ENCODE measurements at places on chromosomes 12 and 14.

DNA sequence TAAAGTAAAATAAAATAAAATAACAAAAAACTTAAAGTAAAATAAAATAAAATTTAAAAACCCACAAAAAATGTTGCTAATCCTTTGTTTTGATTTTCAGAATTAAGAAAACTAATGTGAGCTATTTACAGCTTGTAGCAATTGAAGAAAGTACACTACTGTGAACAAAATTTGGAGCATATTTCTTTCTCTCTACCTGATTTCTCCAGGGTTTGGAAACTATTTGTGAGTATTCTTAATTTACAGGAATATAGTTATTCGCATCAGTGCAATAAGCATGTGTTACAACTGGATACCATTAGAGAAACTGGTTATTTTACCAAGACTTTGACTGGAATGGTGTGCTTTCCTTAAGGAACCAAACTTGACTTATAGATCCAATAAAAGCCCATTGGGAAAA, 86.1 kb upstream of the CNOT2 start:
- no peak for DNase-seq

- no peak for DNase-seq
These were observed 70.1 kb downstream of the PRKD1 start for GRCh38 chr14:29857551-29857950.

GRCh38 chr12:90896164-90896563, 58.8 kb downstream of the CCER1 start:
- no peak for DNase-seq

DNA sequence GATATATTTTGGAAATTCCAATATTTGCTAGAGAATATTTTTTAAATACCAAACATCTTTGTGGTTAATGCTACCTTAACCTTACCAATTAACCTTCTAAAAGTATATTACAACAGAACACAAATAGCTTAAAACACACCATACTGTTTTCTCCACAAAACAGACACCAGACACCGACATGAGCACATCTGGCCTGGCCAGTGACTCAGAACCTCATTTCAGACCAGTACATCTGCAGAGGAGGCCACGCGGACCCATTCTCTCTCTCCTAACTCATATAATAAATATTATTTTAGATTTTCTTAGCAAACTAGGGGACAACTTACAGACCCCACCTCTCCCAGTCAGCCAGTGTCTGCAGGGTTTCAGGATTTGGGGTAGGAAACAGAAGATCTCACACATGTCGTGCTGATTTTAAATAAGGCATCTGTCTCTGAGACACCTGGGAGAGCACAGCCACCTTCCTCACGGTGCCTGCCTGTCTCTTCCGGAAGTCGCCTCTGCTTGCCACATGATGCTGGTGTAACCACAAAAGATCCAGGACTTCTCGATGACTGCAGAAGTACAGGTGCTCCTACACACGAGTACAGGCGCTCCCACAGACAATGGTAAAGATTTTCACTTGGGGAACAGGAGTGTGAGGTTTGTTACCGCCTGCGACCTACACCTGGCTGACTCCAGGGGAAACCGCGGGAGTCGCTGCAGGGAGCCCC, 9.7 kb upstream of the ANKLE2 start:
- peak; percentile 77 for DNase-seq

DNA sequence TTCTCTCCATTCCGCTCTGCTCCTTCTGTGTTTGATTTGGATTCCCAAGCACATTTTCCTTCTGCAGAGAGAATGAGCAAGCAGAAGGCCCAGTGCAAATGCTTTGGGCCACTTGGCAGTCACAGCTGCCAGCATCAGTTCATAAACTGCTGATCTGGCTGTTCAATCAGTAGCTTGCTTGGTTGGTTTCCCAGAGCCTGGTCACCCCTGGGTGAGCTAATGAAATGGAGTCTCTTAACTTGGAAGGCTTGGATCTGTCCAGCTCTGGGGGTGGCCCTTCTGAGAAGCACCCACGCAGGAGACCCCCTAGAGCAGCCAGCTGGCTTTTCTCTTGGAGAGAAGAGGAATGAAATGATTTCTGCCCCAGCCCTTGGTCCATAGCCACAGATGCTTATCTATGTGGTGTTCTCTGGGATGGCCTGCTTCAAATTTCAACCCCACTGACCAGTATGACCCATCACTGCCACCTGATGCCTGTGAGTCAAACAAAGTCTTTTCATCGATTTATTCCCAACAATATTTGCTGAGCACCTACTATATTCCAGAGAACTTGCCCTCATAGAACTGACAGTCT, 30.3 kb downstream of the FAIM2 start:
- DNase-seq: no peak

DNA sequence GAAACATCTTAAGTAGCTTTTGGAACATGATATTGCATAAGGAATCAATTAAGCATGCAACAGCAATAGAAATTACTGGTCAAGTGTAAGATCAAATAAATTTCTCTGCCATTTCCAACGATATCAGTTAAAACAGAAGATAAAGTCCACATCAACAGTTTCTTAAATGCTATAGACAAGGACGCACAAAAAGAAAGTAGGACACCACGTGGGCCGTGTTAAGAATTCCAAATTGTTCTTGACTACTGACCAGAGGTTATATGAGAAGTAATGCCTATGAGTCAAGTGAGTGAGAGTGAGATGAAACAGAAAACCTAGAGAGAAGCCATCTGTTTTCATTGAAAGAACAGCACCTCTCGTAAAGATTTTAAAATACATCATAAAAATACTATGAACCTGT, 318.2 kb downstream of the TMEM117 start:
- no peak for DNase-seq

DNA sequence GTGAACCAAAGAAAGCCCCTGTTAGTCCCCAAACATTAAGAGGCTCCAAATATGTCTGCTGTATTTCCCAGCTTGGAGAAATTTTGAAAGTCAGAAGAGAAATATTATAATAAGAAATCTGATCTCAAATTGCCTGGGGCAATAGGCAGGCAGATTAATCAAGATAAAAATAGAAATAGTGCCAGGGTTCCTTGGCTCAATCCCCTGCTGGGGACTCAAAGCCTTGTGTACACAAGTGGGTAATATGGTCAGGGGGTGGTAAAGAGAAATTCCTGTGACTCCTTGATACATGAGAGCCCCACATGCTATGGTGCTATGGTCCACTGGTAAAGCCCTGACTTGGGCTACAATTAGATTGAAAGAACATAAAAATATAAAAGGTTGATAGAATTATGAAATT, 41.3 kb upstream of the ARID2 start:
- DNase-seq: no peak

GRCh38 chr12:50249464-50250182, 33.7 kb downstream of the LIMA1 start:
- no peak for DNase-seq

DNA sequence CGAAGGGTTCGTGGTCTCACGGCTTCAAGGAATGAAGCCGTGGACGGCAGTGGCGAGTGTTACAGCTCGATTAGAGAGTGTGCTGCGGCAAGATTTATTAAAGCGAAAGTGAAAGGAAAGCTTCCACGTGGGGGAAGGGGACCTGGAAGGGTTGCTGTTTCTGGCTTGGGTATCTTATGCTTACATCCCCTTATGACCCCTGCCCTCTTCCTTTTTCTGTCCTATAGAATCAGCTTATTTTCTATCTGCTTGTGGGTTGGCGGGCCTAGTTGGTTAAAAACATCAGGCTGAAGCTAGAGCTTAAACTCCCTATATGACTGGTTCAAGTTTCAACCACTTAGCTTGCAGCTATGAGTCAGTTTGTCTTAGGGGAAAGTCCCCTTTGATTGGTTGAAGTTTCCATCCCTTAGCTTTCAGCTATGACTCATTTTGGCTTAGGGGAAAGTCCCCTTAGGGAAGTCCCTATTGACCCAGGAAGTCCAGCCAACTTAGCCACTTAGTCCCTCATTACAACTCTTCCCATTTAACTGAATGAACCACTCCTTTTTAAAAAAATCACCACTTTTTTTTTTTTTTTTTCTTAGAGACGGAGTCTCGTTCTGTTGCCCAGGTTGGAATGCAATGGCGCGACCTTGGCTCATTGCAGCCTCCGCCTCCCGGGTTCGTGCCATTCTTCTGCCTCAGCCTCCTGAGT, 1494.7 kb upstream of the TMEM132C start:
- peak; percentile 35 for DNase-seq

DNA sequence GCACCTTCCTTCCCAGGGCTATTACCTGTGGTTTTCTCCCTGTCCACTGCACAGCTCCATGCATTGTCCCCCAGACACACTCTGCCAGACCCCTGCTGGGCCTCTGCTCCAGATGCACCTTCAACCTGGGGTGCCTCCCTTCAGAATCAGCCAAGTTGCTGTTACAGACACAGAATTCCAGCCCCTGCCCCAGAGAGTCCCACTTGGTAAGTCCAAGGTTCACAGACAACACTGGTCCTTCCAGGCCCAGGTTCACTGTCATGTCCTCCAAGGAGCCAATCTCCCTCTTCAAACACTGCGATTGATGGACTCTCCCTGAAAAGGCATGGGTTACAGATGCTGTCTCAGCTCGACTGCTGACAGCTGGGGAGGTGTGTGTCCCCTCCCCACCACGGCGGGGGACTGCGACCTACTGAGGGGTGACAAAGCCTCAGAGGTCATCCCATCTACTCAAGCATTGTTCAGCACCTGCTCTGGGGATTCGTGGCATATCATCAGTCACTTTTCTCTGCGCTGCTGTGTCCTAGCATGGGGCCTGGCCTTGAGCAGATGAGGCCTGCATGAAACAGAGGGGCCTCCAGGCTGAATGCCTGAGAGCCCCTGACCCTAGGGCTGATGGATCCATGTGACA, 24.3 kb downstream of the CALM1 start:
- DNase-seq: no peak

DNA sequence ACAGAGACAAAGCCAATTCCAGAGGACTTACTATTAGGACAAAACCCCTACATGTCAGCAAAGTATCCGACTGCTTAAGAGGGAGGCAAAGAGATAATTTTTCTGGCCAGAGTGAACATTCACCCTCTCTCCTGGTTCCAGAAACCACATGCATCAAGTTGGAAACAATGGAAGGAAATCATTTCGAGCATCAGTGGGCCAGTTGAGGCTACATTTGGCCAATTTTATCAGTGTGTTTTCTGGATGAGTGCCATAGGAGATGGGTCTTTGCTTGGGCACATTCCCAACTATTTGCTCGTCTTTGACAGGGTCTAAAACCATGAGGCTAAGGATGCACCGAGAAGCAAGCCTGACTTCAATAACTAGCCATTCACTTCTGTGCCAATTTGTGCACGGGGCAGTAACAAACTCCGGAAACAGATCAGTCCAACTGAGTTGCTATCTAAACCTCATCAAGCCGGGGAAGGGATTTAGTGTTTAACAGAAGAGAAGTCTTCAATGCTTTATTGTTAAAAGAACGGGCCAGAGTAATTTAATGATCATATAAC, 17.4 kb downstream of the EGLN3 start:
- no peak for DNase-seq

DNA sequence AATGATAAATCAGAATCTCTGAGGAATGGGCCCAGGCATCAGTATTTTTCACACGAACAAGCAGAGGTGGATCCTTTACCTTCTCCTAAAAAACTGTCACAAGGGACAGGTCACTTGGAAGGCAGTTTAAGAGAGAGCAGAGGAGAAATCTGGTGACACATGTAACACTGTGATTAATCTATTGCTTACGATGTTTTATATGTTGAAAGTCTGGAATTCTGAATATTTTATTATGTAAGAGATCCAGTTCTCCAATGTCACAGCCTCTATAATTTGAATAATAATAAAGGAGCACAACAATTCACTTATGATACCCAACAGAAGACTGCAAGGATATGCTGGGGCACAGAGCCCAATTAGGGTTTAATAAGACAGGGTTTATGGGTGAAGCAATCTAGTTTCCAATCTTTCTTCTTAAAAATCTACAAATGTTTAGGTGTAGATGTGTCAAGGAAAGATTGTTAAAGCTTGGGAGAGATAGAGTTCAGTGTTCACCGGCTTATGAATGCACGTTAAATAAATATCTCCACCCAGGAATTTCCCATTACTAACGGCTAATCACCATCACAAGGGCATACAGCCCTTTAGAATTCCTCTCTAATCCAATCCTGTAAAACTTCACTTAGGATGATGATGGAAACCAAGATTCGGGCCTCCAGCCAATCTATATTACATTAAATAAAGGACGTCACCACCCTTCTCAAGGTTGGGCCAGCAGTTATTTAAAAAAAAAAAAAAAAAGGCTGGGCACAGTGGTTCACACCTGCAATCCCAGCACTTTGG, 23.4 kb downstream of the DUSP16 start:
- no peak for DNase-seq

GRCh38 chr14:58430156-58430555, 2.6 kb downstream of the KIAA0586 start:
- no peak for DNase-seq

- DNase-seq: no peak
These were observed 147.9 kb downstream of the PTCSC3 start for GRCh38 chr14:36028665-36029064.

GRCh38 chr12:71250166-71250565, 92.4 kb upstream of the TSPAN8 start:
- DNase-seq: no peak

DNA sequence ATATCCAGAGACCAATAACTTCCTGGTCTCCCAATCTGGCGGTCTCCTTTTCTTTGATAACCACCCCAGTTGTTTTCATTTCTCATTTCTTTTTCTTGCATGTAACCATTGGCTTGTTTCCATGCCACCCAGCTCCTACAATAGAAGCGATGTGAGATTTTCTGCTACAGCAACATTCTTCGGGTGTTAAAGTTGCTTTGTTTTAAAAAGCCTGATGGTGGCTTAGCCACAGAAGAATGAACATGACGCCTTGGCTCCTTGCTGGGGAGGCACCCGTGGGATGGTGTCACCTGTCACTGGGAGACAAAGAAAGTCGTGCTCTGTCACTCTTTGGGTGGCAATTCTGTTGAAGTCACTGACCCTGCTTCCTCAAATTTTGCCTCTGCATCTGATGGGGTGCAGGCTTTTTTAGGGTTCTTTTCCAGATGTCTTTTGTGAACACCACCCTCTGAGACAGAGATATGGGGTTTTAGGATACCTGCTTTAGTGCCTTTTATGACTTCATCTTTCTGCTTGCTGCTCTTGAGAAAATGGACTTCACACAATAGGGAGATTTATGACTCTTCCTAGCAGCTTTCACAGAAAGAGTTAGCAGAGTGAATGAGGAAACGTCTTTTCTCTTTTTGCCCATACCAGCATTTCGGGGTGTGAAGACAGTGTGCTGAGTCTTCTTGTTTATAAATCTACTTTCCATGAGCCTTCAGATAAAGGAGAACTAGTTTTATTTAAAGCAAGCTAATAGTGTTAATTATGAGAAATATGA, 265.3 kb upstream of the TBX3 start:
- no peak for DNase-seq

DNA sequence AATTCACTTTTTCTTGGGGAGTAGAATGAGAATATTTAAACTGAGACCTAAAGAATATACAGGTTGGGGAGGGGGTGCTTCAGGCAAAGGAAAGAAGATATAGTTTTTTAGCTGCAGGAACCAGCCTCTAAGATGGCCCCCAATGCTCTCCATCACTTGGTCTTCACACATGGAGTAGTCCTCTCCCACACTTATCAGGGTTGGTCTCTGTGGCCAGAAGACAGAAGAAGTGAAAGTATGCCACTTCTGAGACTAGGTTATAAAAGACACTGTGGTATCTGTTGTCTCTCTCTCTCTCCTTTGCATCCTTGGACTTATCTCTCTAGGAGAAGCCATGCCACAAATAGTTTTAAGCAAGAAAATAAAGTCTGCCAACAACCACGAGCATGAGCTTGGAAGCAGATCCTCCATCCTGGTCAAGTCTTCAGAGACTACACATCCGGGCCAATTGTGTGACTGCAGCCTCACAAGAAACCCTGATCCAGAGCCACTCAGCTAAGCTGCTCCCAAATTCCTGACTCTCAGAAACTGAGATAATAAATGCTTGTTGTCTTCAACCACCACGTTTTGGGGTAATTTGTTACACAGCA, 18.0 kb downstream of the PUS7L start:
- DNase-seq: no peak

Data from T-cell (primary cell).